ENCODE measurements at places on chromosomes 3 and 15.

DNA sequence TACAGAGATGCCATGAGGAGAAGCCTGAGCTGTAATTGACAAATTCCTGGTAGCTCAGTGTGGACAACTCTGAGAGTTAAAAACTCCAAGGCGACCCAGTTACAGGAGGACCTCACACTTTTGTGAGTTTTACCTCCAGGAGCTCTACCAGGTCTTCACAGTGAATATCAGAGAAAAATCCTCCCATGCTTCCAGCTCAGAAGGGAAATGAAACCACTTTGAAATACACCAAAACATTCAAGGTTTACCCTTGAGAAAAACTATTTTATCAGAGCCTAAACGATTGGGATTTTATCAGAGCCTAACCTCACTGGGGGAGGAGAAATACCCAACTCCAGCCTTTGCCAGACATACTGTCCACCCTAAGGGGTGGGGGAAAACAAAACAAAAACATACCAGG is 52.4 kb downstream of the MCCC1 start:
- no peak for DNase-seq

DNA sequence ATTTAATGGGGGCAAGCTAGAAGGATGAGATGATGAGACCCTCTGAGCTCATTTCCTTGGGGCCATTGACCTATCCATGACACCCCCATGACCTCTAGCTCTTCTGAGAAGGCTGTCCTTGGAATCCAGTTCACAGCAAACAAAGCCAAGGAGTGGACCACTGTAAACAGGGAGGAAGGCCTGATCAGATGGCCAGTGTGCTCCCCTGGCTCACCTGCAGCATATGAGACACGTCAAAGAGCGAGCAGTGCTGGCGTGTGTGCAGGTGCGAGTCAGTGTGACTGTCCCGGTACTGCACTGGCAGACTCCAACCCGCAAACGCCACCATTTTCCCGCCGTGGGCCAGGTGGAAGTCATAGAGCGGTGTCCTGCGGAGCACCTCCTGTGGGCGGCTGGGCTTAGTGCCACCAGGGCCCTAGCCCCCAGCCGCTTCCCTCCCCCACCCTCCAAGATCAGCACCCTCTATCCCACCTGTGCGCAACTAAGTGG is 339 bp downstream of the AMT start:
- DNase-seq = no peak

DNA sequence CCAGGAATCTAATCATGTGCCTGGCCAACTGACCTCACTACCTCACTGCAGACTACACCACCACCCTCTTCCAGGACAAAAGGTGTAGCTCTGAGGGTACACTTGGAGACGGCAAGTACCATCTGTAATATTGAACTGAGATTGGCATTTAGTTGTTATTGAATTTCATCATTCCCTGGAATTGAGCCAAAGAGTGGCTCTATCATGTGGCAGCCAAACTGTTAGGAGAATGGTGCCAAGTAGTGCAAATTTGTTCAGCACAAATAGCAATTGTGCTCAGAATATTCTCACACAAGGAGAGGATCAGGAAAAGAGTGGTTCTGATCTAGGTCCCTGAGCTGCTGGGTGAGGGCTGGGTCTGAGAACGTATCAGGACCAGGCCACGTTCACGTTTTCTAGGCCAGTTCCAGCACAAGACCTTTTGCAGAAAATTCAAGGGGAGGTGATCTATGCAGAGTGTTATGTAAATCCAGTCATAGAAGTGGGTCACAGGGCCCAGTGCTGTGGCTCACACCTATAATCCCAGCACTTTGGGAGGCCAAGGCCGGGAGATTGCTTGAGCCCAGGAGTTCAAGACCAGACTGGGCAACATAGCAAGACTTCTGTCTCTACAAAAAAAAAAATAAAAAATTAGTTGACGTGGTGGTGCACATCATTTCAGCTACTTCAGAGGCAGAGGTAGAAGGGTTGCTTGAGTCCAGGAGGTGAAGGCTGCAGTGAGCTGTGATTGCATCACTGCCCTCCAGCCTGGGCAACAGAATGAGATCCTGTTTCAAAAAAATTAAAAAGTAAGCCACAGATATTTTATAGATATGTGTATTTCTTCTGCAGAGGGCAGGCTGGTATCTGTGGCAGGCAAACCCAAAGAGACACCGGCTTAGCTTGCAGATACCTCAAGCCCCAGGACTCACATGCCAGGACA is 31.9 kb upstream of the CFAP161 start:
- no peak for DNase-seq

GRCh38 chr15:60679256-60679655 is 200.3 kb upstream of the ICE2 start:
- DNase-seq = no peak

- DNase-seq = no peak
Measured at GRCh38 chr3:81581966-81582599, 179.4 kb downstream of the GBE1 start.

DNA sequence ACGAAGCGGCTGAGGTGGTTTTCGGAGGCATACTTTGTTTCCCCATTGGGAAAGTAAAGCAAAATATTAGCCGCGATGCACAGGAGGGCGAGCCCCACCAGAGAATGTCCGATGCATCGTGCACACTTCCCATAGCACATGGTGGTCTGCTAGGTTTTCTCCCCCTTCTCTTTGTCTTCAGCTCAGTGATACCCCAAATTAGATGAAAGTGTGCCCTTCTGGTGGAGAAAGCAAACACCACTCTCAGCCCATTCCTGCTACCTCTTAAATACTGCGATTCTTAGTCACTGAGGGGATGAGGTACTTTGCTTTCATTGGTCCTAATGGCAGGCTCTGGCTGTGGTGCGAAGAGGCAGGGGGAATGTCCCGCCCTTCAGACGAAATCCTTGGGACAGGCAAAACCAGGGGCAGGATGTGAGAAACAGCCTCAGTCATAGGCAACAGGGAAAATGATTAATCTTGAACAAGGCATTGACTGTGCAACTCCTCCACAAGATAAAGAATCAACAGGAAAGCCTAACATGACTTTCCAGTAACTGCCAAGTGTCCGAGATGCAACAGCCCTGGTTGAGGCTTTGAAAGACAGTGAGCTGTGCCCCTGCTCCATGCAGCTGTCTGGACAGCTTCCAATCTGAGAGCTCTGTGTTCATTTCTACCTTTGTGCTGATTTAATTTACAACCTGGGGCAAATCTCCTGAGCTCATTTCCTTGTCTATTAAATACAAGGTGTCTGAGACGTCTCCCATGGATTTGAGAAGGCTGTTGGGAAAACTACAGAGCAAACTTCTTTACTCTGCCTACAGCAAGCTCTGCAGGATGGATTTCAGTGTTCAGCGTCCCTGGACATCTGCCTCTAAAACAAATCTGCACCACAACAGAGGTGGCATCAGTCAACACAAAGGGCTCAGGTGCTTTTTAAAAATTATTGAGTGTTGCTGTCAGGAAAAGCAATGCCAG is at the start of gene TM4SF1:
TSS of gene TM4SF1 (minus strand) at position 242 of the 957 bp plus-strand sequence. CDS start at position 140, 102 bp downstream.
- no peak for DNase-seq

DNA sequence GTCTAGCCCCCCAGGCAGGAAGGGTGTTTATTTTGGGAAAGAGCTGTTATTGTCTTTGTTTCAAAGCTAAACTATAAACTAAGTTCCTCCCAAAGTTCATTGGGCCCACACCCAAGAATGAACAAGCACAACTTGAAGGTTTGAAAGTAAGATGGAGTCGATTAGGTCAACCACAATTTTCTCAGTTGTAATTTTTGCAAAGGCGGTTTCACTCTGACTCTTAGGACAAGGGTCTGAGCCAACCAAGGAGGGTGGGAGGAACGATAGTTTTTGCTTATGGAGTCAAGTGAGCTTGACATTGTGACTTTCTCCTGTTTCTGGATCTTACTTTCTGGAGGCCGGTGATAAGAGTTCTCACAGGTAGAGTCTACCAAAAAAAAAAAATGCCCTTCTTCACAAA is 5.8 kb upstream of the ZNF770 start:
- no peak for DNase-seq

DNA sequence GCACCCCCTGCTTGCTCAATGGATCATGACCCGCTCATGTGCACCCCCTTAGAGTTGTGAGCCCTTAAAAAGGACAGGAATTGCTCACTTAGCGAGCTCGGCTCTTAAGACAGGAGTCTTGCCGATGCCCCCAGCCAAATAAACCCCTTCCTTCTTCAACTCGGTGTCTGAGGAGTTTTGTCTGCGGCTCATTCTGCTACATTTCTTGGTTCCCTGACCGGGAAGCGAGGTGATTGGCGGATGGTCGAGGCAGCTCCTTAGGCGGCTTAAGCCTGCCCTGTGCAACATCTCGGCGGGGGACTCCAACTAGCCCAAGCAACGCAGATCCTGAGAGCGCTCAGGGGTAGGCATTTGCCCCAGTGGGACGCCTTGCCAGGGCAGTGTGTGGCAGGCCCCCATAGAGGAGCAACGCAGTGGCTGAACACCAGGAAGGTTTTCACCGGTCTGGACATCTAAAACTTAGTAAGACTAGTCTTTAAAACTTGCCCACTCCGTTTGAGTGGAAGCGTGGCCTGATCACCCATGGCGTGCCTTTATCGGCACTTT is 9.5 kb downstream of the SLCO2A1 start:
- no peak for DNase-seq

GRCh38 chr3:63344661-63345060 is 66.6 kb downstream of the SYNPR start:
- no peak for DNase-seq

DNA sequence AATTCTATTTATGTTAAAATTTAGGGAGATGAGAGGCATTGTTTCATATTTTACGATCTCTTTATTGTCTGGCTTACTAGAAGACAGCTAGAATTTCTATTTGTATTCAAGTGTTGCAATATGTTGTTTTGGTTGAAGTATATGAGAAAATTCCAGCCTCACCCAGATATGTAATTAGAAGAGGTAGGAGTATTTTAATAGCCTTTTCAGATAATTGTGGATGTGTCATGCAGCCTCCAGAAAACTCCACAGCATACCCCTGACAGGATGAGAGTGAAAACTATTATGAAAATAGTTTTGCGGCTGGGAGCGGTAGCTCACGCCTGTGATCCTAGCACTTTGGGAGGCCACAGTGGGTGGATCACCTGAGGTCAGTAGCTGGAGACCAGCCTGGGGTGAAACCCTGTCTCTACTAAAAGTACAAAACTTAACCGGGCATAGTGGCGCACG is 21.5 kb upstream of the USP3 start:
- no peak for DNase-seq

- no peak for DNase-seq
Measured at GRCh38 chr3:106386050-106386449, 517.2 kb upstream of the CBLB start.

Measured in NCI-H524 treated with DMSO at 0.1 percent for 48 hours (cell line).